ENCODE measurements at places on chromosomes 1 and 21. TPM values are rescaled to one million over a fixed set of nuclear protein-coding genes. Genes with fewer than 3 reads are reported as not detected.

KAZN gene
- 15.0 TPM for total RNA-seq

ADAM30 gene
- total RNA-seq, result not detected

ASCL5 gene
- 0.54 TPM for total RNA-seq

THEMIS2 gene
- total RNA-seq, result 19.3 TPM

BRDT gene
- 0.19 TPM for total RNA-seq

FALEC gene
- total RNA-seq, result not detected

UAP1 gene
- 32.9 TPM for total RNA-seq

NBPF8 gene
- 1.8 TPM for total RNA-seq

CD244 gene
- total RNA-seq, result not detected

CR1 gene
- total RNA-seq, result 0.70 TPM

PLA2G4A gene
- 3.8 TPM for total RNA-seq

ZNF695 gene
- total RNA-seq, result 20.6 TPM

LACTBL1 gene
- total RNA-seq, result not detected

Data from GM23338 (cell line).